Osteocyte (in vitro differentiated cells): ENCODE measurements at places on chromosomes 2 and 18.

GRCh38 chr2:127047716-127048617 is 59.0 kb downstream of the BIN1 start:
- no peak for DNase-seq

- DNase-seq, result no peak
Observed at GRCh38 chr2:25286025-25286400, 55.7 kb downstream of the DNMT3A start.

DNA sequence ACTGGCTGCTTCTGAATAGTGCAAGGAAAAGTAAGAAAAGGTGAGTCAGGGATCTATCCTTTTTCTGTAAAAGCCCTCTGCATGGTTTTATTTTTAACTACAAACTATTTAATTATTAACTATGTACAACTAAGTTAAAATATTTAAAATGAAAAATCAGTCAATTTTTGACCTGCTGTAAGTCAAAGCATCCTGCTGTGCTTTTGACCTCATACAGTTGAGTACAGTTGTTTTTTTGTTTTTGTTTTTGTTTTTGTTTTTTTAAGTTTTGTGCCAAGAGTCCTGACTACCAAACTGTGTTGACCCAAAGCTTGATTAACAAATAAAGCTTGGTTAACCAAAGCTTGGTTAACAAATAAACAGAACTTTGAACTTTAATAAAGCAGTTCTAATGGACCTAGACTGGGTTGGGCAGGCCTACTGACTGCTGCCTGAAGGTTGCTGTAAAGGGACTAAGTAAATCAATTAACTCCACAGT is at the start of gene ACMSD:
TSS of gene ACMSD (plus strand) at position 474 of the 478 bp plus-strand sequence. CDS start 67 bp downstream, outside the sequence.
- DNase-seq, result no peak

DNA sequence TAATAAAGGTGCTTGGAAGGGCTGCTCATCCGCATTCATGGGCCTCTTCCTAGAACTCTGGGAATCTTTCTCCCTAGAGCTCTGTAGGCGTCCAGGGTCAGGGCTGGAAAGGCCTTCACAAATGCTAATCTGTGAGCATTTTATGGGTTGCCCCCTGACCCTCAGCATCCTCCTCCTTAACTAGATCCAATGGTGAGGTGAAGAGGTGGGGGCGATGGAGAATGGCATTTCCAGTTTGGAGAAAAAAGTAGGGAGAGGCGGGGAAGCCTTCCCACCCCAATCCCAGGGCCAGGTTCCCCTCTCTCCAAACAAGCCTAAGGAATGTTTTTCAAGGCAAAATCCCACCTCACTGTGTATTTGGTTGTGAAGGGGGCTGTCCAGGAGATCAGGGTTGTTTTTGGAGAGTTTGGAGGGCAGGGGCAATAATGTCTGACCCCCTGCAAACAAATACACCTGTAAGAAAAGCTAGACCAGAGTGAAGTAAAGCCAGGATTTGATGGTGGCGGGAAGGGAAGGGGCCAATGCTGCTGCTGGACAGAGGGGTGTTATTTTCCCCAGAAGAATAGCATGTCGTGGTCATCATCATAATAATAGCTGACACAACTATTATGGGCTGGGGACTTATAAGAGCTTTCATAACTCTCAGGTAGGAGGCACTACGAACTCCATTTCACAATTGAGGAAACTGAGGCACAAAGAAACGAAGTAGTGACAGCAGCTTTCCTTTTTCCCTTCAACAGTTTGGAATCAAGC is 1.4 kb upstream of the MYCN start:
- DNase-seq, result no peak

- no peak for DNase-seq
Observed at GRCh38 chr18:78980777-78981380, 1.3 kb downstream of the SALL3 start.

- peak; percentile 54 for DNase-seq
Observed at GRCh38 chr2:71736091-71736861, 282.9 kb downstream of the DYSF start.

DNA sequence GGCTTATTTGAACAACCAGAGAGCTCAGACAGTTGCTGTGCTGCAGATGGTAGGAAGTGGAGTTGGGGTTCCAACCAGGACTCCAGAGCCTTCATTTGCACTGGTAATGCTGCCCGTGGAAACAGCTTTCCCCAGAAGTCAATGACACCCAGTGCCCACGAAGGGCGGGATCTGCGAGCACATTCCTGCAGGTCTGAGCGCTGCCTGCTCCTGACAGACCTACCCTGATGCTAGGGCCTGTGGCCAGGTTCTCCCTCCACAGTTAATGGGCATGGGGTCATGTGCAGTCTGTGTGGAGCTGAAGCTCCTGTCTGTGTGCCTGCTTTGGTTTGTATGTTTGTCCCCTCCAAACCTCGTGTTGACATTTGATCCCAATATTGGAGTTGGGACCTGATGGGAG is 299.0 kb upstream of the HS6ST1 start:
- DNase-seq, result no peak

- no peak for DNase-seq
Observed at GRCh38 chr2:149562324-149562723, 25.3 kb downstream of the MMADHC start.

GRCh38 chr18:50266248-50266704 is at the start of gene CFAP53:
Gene CFAP53 (minus strand): TSS chr18:50266495. CDS start chr18:50266404, 91 bp downstream.
- DNase-seq, result peak; percentile 94

DNA sequence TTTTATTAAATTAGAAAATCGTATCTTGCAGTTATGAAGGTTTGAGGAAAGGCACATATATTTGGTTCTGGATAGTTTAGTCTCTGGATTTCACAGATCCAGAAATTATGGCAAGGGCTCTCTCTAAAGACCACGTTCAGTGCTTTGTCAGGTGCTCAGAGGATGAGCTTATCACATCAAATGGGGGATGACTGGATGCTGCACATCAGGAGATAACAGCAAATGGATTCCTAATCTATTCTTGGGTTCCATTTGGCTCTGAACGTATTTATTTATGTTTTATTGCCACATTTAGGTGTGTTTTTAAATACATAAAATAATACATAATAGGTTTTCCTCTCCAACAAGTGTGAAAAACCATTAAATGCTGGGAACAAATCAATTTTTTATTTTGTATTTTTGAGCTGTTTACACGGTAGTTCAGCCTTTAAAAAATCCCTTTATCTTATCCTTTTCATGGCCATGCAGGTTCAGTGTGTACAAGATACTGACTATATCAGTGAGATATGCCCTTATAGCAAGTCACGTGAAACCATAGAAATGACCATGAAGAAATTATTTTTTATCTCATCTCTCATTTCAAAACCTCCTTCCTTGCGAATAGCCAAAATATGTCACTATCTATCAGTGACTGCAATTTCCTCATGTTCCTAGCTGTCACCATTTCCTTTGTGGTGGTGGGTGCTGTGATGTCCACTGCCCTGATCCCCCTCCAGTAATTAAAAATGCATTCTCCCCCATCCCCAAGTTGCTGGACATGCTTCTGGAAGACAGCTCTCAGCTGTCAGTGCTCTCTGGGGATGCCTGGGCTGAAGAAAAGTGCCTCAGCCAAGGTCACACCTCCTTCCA is 25.9 kb upstream of the CXCR4 start:
- no peak for DNase-seq

GRCh38 chr18:68472701-68473295 is 242.1 kb downstream of the TMX3 start:
- no peak for DNase-seq

DNA sequence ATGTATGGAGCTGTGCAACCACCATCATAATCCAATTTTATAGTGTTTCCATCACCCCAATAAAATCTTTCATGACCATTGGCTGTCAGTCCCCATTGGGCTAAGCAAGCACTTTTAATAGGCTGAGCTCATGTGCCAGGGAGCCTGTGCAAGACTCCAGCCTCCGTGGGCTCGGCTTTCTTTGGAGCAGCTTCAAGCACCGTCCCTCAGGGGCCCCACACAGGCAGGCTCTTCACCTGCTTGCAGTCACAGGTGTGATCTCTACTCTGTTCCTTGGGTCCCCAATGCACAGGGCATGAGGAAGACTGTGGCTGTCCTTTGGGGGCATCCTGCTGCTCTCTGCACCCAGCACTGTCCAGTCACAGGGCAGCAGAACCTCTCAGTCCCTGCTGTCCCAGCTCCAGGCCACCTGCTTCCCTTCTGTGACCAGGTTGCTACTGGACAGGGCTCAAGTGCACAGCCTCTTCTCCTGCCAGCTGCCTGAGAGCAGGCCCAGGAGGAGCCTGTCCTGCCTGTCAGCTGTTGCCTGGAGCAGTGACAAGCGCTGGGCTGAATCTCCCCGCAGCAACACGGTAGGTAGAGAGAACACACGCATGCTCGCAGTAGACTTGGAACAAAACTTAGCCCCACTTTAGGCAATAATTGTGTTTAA is 40.7 kb upstream of the TMEM131 start:
- peak; percentile 78 for DNase-seq

DNA sequence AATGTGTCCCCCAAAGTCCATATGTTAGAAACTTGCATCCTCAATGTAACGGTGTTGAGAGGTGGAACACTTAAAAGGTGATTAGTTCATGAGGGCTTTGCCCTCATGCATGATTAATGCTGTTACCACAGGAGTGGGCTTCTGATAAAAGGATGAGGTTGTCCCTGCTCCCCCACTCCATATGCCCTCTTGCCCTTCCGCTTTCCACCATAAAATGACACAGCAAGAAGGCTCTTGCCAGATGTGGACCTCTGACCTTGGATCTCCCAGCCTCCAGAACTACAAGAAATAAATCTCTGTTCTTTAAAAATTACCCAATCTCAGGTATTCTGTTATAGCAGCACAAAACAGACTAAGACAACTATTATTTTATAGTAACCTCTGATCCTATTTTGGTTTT is 412.1 kb downstream of the NBAS start:
- no peak for DNase-seq

GRCh38 chr2:12910431-12910830 is 193.7 kb downstream of the TRIB2 start:
- DNase-seq, result no peak
